ENCODE measurements at places on chromosomes 13 and 19. TPM values are rescaled to one million over a fixed set of nuclear protein-coding genes. Genes with fewer than 3 reads are reported as not detected.

GRCh38 chr13:112999414-113000177, 30.6 kb downstream of the MCF2L start:
- no peak for DNase-seq

- DNase-seq: no peak
Observed at GRCh38 chr19:48950159-48950558, 4.5 kb upstream of the BAX start.

LILRB4 gene
- polyA plus RNA-seq: 1.3 TPM

GRCh38 chr19:56834564-56835375, 5.8 kb downstream of the PEG3 start:
- DNase-seq: no peak

ERICH6B gene
- polyA plus RNA-seq: 2.0 TPM

DNA sequence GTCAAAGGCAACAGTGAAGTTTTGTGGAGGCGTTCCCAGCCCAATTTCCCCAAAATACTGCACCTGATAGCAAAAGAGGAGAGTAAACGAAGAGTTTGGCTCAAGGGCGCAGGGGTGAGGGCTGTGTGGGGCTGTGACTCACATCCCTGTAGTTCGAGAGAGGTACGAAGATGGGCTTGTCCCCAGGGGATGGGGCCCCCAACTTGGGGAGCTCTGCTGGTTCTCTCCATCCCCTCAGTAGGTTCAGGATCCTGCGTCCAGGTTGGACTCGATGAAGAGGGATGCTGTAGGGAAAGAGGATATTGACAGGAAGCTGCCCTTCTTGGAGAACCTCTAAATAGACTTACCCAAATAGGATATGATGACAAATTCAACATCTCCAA, 3.4 kb downstream of the NAPSA start:
- no peak for DNase-seq

- DNase-seq: no peak
Observed at GRCh38 chr19:40035996-40036395, 20.0 kb downstream of the ZNF780B start.

NMRK2 gene
- polyA plus RNA-seq: not detected

GRCh38 chr19:50252111-50252886, 48.9 kb downstream of the MYH14 start:
- no peak for DNase-seq

DNA sequence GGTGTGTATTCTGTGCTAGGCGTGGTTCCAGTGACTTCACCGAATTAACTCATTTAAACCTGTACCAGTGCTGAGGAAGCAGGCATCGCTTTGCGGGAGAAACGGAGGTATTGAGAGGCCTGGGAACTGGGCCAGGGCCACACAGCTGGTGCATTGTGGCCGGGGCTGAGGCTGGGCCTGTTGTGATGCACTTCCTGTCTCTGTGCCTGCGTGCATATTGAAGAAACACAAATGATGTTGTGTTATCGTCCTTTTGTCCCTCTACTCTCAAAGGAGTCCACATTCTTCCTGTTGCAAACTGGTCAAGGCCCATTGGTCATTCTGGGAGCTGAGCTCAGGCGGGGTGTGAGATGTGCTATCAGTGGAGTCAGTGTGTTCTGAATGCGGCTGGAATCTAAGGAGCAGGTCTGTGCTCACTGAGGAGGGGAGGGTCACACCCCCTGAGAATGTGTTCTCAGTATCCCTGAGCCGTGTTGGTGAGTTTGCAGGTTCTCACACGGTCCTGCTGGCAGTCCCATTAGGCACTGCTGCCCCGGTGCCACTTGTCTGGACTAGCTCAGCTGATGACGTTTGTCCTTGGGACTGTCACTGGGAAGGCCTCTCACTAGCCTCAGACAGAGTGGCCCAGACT, 62.1 kb downstream of the ARHGEF7 start:
- DNase-seq: no peak

S1PR2 gene
- 14.0 TPM for polyA plus RNA-seq

DNA sequence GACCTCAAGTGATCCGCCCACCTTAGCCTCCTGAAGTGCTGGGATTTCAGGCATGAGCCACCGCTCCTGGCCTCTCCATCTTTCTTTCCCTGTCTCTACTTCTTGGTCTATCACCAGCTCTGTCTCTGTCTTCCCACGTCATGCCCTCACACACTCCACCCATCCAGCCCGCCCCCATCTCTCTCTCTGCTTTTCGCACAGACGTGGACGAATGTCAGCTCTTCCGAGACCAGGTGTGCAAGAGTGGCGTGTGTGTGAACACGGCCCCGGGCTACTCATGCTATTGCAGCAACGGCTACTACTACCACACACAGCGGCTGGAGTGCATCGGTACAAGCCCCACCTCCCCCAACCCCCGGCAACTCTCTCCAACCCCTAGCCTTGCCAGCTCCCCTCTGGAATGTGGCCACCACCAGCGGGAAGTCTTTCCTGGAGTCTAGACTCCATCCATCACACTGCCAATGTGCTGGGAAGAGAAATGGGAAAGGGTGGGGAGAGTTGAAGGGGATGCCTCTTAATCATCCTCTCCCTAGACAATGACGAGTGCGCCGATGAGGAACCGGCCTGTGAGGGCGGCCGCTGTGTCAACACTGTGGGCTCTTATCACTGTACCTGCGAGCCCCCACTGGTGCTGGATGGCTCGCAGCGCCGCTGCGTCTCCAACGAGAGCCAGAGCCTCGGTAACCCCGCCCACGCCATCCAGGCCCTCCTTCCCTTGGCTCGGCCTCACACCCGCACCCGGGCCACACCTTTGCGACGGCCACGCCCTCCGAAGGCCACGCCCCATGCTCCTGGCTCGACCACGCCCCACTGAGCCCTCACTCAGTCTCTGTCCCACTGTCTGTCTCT, 22.5 kb downstream of the LTBP4 start:
- DNase-seq: no peak

GRCh38 chr19:8151767-8152035, 2.3 kb upstream of the FBN3 start:
- DNase-seq: no peak

GRCh38 chr19:18481505-18482222, 40.2 kb downstream of the ELL start:
- DNase-seq: no peak

GRCh38 chr19:48750771-48751504, 1.5 kb downstream of the FUT1 start:
- no peak for DNase-seq

DNA sequence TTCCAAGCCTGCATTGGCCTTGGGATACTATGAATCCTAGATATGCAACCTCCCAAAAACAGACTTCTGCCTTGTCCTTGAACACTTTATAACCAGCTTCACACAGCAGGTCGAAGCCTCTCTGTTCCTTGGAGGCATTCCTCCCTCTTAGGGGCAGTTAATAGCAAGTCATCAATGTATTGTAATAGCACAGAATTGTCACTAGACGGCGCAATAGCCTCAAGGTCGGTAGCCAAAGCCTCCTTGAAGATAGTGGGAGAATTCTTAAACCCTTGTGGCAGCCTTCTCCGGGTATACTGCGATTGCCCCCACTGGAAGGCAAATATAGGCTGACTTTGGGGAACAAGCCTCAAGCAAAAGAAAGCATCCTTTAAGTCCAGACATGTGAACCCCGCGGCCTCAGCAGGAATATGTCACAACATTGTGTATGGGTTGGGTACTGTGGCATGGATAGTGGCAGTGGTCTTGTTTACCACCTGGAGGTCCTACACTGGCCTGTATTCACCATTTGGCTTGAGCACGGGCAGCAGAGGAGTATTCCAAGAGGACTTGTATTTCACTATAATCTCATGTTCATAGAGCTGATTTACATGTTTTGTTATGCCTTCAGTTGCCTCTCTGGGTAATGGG, 61.1 kb downstream of the ZNF431 start:
- peak; percentile 25 for DNase-seq

GRCh38 chr19:928471-929202, 2.8 kb downstream of the ARID3A start:
- no peak for DNase-seq

DNA sequence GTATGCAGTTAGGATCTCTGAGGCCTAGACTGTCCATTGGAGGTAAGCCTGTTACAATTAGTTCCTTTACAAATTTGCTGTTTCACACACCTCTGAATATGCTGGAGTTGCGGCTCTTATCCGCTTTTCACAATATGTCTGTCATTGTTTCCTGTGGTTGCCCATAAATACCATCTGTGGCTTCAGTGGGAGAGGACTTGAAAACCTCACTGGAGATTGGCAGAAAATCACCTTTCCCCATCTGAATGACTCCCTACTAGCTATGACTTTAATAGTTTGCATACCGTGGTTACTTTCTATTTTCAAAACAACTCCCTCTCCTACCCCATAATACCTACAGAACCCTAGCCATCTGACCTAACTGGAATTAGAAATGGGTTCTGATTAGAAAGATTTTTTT, 454.3 kb downstream of the PCDH17 start:
- no peak for DNase-seq

DNA sequence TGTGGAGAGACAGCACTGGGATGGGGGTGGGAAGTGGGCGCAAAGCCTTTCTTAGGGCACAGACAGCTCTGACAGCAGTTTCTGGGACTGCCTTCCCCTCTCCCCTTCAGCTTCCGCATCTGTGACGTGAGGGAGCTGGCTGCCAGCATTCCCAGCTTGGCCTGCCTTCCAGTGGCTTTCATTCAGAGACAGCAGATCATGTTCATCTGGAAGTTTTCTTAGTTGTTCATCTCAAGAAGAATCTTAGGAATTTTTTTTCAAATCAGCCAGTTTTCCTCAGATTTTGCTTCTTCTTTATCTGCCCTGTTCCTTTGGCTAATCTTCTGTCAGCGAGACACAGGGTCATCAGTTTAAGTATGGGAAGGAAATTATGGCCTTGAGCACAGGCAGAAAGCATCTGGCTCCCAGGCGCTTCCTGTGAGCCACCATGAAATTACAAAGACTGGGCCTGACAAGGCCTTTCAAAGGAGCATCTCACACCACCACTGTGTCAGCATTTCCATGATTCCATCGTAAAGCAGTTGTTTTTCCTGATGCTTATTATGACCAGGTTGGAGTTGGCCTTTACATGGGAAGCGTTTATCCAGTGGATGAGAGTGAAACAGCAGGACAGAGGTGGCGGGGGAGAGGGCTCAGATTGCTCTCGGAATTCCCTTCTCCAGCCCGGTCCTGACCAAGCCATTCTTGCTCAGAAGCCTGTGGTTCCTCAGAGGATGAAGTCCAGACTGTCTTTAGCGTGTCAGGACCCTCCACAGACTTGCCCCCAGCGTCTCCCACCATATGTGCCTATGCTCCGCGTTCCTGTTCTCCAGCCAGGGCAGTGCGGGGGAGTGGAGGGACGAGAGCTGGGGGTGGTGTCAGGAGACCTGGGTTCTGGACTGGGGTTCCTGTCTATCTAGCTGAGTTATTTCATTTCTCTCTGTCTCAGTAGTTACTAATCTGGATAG, 43.6 kb downstream of the ARHGAP35 start:
- no peak for DNase-seq

DNA sequence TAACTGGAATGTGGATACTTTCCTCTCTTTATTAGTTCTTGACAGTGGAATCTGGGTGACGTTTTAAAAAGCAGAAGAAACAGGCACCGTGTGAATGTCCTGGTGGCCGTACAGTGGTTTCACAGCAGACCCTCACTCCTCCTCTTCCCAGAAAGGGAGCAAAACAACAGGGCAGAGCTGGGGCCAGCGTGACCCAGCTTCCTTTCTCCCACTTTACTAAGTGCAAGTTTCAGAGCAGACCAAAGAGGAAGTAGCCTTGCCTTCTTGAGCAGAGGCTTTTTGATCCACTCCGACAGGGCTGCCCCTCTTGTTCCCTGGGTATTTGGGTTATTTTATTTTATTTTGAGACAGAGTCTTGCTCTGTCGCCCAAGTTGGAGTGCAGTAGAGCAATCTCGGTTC, 19.6 kb upstream of the C19orf33 start:
- DNase-seq: no peak

DNA sequence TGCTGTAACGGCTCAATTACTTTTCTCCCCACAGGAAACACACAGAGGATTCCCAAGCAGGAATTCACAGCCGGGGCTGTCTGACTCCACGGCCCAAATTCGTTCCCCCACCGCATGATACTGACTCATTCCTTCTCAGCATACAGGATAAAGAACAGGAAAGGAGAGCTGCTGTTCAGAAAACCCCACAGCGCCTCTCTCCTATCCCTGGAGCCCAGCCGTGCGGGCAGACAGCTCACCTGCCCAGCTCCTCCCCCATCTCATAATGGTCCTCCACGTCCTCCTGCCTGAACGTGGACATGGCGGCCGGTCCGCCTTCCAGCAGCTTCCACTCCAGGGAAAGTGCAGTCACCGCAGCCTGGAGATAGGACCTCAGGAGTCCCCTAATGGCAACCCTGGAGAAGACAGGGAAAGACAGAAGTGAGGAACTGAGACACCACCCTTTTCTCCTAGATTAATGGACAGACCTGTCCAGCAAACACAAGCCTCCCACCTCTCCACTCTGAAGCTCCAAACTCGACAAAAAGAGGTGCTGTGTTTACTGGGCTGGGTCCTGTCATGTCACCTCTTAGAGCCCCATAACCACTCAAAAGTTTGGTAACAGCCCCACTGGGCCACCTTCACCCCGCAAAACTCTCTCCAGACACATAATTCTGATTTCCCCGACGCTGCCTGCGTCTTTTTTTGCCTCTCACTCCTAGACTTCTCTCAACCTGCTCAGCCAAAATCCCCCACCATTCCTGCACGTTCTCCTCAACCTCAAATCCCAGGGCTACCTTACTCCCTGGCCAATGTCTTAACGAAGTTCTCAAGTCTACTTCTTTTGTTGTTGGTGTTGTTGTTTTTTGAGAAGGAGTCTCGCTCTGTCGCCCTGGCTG, 1.2 kb downstream of the DAPK3 start:
- no peak for DNase-seq

DNA sequence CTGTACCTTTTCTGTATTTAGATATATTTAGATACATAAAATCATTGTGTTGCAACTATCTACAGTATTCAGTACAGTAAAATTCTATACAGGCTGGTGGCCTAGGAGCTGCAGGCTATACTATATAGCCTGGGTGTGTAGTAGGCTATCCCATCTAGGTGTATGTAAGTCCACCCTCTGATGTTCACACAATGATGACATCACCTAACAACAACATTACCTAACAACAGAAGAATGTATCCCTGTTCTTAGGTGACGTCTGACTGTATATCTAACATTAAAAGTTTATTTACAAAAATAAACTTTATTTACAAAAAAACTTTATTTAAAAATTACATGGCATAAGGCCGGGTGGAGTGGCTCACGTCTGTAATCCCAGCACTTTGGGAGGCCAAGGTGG, 28.3 kb upstream of the ZFP30 start:
- DNase-seq: no peak

DNA sequence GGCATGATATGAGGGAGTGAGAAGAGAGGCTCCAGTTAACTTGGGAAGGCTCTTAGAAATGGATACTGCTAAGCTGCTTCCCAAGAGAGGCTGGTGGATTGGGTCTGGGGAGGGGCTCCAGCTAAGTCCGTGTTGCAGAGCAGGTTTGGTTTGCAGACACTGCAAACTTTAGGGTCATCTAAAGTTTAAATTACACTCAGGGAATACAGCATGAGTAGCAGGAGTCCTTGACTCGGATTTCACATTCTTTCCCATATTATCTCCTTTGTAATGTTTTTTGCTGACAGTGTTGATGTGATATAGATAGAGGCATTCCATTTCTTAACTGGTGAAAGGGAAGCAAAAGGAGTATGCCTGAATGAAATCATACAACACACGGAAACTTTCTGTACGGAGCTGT, 31.9 kb downstream of the SGCG start:
- DNase-seq: peak; percentile 0

KLK10 gene
- polyA plus RNA-seq: 0.20 TPM

- DNase-seq: no peak
Observed at GRCh38 chr13:68380041-68380973, 1150.2 kb upstream of the PCDH9 start.

All from left renal pelvis (tissue), 4 donors.